Activated CD4-positive, alpha-beta memory T cell treated with anti-CD3 and anti-CD28 coated beads, Interleukin-2, amount 10 ng/mL, durations not matched to agents 7 days and 5 days (primary cell): ENCODE measurements at places on chromosomes 2 and 18. TPM values are rescaled to one million over a fixed set of nuclear protein-coding genes. Genes with fewer than 3 reads are reported as not detected.

The VAMP5 gene
- total RNA-seq: 91.8 TPM

The TMEM178A gene
- total RNA-seq: 0.43 TPM

The PIK3C3 gene
- 59.8 TPM for total RNA-seq

The DUSP2 gene
- 40.8 TPM for total RNA-seq

The SNTG2 gene
- not detected for total RNA-seq

The CTLA4 gene
- total RNA-seq: 101 TPM

The CERKL gene
- total RNA-seq: 0.08 TPM

The SH3BP4 gene
- 0.08 TPM for total RNA-seq

The DNAH7 gene
- not detected for total RNA-seq

The CREG2 gene
- total RNA-seq: 0.98 TPM

The SPIRE1 gene
- 4.5 TPM for total RNA-seq

The EHD3 gene
- 1.1 TPM for total RNA-seq

The TXNDC2 gene
- 0.30 TPM for total RNA-seq

The RGPD3 gene
- 0.20 TPM for total RNA-seq

The CDH19 gene
- total RNA-seq: not detected

- DNase-seq: no peak
Observed at GRCh38 chr2:160490733-160491685, 2.6 kb downstream of the RBMS1 start.

- DNase-seq: no peak
Observed at GRCh38 chr18:50460716-50461115, 85.9 kb downstream of the SKA1 start.

DNA sequence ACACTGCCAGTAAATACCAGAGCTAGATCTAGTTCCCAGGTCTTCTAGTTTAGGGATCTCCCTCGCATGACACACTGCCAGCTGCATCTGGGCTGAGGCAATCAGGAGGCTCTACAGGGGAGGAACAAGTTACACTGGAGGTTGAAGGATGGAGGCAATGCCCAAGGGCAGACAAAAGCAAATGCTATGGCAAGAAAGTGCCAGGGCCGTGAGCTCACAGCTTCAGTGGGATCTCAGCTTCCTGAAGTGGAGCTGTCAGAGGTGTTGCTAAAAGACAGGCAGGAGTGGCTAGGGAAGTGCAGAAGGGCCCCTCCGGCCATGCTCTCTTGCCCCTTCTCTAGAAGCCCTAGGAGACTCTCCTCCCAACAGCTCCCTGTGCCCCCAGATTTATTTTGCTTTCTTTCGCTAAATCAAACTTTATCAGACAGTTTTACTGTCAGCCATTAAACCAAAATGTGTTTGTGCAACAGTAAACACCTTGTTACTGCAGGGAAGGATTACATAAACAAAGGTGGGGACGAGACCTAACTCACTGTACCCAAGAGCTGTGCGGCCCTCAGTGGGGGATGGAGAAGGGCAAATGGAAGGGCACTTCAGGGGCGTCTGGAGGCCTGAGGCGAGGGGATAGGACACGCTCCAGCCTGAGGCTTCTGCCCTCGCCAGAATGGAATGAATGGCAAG is 39.4 kb upstream of the PKDCC start:
- no peak for DNase-seq

DNA sequence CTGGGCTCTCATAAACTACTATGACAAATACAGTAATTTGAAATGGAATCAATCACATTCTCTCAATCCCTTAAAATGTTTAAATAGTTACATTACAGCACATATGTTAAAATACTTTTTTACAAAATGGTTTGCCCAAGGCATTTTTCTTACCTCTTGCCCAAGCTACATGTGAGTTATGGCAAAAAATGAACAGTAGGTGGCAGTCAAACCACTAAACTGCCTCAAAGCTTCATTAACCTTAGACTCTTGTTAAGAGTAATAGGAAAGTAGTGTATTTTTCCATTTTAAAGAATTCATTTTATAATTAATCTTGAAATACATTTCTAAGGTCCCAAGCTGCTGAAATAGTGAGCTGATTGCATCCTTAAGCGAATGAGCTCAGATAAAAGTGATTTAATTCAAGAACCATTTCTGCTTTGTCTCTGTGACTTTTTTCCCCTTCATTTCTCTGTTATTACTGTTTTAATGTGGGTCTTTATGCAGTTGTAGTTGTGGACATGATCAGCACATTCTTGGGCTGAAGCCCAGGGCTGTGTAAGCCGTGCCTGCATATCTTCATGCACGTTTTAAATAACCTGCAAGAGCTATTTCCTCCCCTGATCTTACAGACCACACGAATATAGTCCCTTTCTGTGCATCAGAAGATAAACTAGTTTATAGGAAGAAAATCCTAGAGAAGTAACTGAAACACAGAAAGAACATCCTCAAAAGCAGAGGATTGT is 311.8 kb downstream of the LNPK start:
- no peak for DNase-seq

- no peak for DNase-seq
Observed at GRCh38 chr2:21333684-21334083, 209.9 kb downstream of the TDRD15 start.

GRCh38 chr2:203681978-203682377 is 24.5 kb upstream of the CD28 start:
- no peak for DNase-seq

DNA sequence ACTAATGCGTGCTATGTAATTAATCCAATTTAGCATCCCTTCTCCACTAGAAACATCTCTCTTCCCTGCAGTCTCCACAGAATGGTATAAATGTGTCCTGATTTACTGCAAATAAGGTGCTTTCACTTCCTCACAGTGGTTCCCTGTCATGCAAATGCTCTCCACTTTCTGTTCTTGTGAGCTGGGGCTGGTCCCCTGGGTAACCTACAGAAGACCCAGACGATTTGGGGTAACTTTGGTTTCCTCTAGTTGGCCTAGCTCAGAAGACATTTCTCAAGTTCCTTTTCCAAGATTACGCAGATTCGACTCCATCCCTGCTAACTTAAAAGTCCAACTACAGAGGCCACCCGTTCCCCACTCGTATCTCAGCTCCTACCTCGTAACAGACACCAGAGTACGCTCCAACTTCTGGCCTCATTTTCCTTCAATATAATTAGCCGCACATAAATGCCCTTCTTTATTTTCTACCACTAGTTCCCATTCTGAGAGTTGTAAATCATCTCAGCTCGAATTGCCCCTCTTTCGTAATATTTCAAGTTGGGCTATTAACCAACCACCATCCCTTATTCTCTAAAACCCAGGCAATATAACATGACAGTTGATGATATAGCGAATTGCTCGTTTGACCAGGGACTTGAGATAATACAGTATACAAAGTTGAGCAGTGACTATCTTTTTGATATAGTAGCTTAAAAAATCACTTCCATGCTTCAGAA is 28.8 kb upstream of the NEDD4L start:
- DNase-seq: no peak

GRCh38 chr2:3492951-3493614 is 26.2 kb downstream of the ADI1 start:
- no peak for DNase-seq

DNA sequence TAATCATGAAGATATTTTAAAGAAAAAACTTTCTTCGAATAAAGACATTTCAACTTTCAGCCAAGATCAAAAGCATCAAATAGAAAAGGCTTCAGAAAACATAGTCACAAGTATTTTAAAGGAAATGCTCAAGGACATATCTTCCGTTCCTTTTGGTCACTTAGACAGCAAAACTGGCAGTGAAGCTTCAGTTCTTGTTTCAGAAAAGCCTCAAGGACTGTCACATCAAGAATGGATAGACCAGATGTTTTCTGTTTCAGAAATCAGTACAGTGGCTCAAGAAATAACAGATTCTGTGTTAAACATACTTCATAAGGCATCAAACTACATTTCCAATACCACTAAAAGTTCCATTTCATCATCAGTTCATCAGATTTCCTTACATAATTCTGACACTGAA is 51.8 kb downstream of the FSIP2 start:
- DNase-seq: no peak

DNA sequence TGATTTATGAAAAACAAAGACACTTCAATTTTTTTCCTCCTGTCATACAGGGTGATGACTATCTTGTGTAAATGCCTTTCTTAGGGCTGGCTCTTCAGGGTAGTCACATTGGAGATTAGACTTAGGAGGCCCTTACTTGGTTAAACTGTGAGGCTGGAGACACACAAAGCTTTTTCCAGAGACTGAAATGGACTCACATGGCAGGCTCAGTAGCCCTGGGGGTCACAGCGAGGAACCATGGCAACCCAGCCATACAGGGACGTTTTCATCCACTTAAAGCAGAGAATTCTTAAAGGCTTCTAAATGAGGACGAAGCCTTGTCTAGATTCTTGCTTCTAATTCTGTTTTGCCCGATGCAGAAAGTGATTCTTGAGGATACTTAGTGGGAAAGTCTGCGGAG is 57.3 kb upstream of the ZDBF2 start:
- no peak for DNase-seq

DNA sequence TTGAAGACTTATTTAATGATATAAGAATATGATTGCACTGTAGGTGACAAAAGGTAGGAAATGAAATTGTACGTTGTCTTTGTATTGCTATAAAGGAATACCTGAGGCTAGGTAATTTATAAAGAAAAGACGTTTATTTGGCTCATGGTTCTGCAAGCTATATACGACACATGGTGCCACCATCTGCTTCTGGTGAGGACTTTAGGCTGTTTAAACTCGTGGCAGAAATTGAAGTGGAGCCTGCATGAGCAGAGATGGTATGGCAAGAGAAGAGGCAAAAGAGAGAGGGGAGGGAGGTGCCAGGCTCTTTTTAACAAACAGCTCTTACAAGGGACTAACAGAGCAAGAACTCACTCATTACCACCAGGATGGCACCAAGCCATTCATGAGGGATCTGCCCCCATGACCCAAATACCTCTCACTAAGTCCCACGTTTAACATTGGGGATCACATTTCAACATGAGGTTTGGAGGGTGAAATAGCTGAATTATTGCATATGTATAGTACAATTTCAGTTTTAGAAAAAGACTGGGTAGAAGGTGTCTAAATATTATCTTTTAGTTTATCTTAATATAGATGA is 86.8 kb downstream of the GULP1 start:
- DNase-seq: no peak

DNA sequence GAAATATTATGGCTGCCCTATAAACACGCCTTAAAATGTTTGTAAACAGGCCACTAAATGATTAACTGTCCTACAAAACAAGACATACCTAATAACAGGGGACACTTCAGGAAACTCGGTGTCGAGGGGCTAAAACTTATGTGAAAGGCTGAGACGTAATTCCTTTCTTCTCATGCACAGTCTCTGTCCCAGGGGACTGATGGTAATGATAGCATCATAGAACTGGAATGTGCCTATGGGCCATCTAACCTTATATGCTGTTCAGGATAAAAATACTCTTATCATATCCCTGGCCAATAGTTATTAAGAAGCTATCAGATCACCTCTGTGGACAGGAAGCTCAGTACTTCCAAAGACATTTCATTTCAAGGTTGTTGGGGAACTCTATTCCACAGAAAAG is 252.6 kb upstream of the RASGRP3 start:
- no peak for DNase-seq

GRCh38 chr18:63928331-63928730 is 20.6 kb downstream of the SERPINB10 start:
- DNase-seq: no peak

GRCh38 chr2:180664507-180664906 is 315.9 kb upstream of the UBE2E3 start:
- DNase-seq: no peak

GRCh38 chr2:143493339-143493738 is 364.1 kb downstream of the ARHGAP15 start:
- no peak for DNase-seq

DNA sequence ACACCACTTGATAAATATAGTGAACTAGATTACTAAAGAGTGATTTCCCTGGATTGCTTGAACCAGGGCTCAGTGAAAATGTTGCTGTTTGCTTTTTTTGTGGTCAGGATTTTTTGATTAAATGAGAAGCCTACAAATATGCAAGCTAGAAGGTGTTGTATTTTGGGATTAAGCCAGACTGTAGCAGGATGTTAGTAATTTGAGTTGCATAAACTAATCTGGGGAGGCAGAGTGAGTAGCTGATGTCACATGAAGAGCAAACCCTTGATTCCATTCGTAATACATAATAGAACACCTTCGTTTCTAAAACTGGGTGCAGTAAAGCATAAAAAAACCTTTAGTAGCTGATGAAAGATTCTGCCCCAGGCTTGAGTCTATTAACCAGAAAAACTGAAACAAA is 32.0 kb downstream of the NEDD4L start:
- DNase-seq: no peak

- no peak for DNase-seq
Observed at GRCh38 chr2:38446418-38446817, 69.3 kb upstream of the ATL2 start.

DNA sequence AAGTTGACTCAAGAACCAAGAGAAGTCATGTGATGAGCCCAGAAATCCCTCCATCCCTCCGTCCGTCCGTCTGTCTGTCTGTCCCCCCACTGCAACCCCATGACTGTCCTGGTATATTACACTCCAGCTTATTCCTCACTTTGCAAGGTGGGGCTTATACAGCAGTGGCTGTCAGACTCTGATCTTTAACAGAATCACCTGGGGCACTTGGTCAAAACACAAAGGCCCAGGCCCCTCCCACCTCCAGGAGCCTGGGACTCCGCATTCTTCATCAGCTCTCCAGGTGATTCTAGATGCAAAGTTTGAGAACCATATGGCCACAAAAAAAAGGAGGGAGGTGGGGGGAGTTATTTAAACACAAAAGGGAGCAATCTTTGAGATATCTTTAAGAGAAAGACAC is 61.4 kb downstream of the MYO5B start:
- no peak for DNase-seq

DNA sequence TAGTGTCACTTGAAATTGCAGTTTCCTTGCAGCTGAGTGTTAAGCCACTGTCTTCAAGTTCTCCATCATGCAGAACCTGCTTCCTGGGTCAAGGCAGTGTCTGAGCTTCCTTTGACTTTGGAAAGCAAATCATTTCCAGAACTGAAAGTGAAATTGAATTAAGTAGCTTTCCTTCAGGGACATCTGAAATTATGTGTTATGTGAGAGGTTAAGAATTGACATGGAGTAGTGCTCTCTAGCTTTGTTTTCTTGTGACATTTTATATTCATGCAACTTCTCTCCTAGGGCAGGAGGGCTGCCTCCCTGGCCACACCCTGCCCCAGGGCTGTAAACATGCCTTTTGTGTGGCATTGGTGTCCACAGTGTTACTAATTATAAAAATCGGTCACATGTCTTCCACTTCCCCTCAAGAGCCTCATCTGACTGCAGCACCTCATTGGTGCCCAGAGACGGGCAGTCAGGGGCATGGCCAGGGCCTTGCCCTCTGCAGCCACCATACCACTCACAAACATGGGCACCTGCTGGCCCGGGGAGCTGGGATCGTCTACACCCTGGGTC is 14.4 kb downstream of the RAB12 start:
- no peak for DNase-seq
